ENCODE measurements at places on chromosomes 2 and 18. TPM values are rescaled to one million over a fixed set of nuclear protein-coding genes. Genes with fewer than 3 reads are reported as not detected.

Gene CNDP2
- total RNA-seq, result 100 TPM

Gene ZBTB7C
- total RNA-seq, result not detected

Gene EFR3B
- total RNA-seq, result 0.28 TPM

Gene SCN9A
- 0.33 TPM for total RNA-seq

Gene IL37
- not detected for total RNA-seq

Gene CPLX4
- total RNA-seq, result not detected

Gene GREB1L
- total RNA-seq, result 0.20 TPM

Gene TLX2
- not detected for total RNA-seq

Gene GKN2
- total RNA-seq, result not detected

Gene FSHR
- not detected for total RNA-seq

Gene TRIM43
- not detected for total RNA-seq

Gene GPBAR1
- 0.07 TPM for total RNA-seq

Gene IL1R2
- total RNA-seq, result 0.13 TPM

Gene MRPS5
- 67.9 TPM for total RNA-seq

Gene ID2
- total RNA-seq, result 10.1 TPM

Gene CLK1
- total RNA-seq, result 79.0 TPM

Gene TMEM237
- 31.5 TPM for total RNA-seq

Gene GFPT1
- 36.1 TPM for total RNA-seq

Gene SPATS2L
- total RNA-seq, result 22.6 TPM

Gene FOXI3
- total RNA-seq, result not detected

Gene LYPD1
- total RNA-seq, result 66.5 TPM

Gene IMP4
- total RNA-seq, result 127 TPM

Gene FER1L5
- not detected for total RNA-seq

Gene SPHKAP
- not detected for total RNA-seq

Gene ALPI
- total RNA-seq, result not detected

Gene DTYMK
- total RNA-seq, result 64.2 TPM

Gene DBI
- 99.0 TPM for total RNA-seq

Gene CD8B2
- total RNA-seq, result not detected

Gene SATB2
- 2.0 TPM for total RNA-seq

Gene CHRND
- not detected for total RNA-seq

Gene POTEC
- total RNA-seq, result not detected

Gene CRYGD
- not detected for total RNA-seq

Gene KIF3C
- 13.1 TPM for total RNA-seq

Gene ZNF396
- total RNA-seq, result 0.53 TPM

Gene PRSS56
- total RNA-seq, result not detected

Gene GPR35
- total RNA-seq, result 0.13 TPM

Gene ELOA2
- not detected for total RNA-seq

Gene KRTCAP3
- total RNA-seq, result not detected

Gene PDCD1
- not detected for total RNA-seq

Gene NPPC
- not detected for total RNA-seq

Gene ZAP70
- total RNA-seq, result not detected

Gene RUFY4
- total RNA-seq, result not detected

Gene DES
- total RNA-seq, result not detected

Gene LRRTM4
- total RNA-seq, result not detected

Gene RAX
- not detected for total RNA-seq

Gene CCDC93
- 24.9 TPM for total RNA-seq

Gene PMAIP1
- 13.7 TPM for total RNA-seq

Gene ABCG5
- not detected for total RNA-seq

Gene INHA
- not detected for total RNA-seq

Gene GCKR
- total RNA-seq, result 7.5 TPM

Gene ANKRD53
- total RNA-seq, result 0.14 TPM

Gene SGPP2
- not detected for total RNA-seq

Gene ALPG
- not detected for total RNA-seq

Gene AP1S3
- total RNA-seq, result 3.4 TPM

All from pulmonary artery endothelial cell (primary cell).